ENCODE measurements at places on chromosomes 7 and 10. TPM values are rescaled to one million over a fixed set of nuclear protein-coding genes. Genes with fewer than 3 reads are reported as not detected.

The DNAJB9 gene
- total RNA-seq: 7.9 TPM

The OAT gene
- total RNA-seq: 43.1 TPM

The OGDHL gene
- 0.46 TPM for total RNA-seq

The PAX4 gene
- total RNA-seq: not detected

The PHYH gene
- total RNA-seq: 16.6 TPM

The MALRD1 gene
- 0.36 TPM for total RNA-seq

The EPO gene
- not detected for total RNA-seq

The CYP2C19 gene
- not detected for total RNA-seq
